RPMI7951 (cell line): ENCODE measurements at places on chromosomes 6 and 20. TPM values are rescaled to one million over a fixed set of nuclear protein-coding genes. Genes with fewer than 3 reads are reported as not detected.

GRCh38 chr6:52475307-52475706 is 55.2 kb downstream of the EFHC1 start:
- no peak for DNase-seq

GRCh38 chr20:51906679-51907078 is 104.4 kb upstream of the SALL4 start:
- no peak for DNase-seq

- DNase-seq: peak; percentile 55
Observed at GRCh38 chr20:49747707-49748524, 34.2 kb upstream of the B4GALT5 start.

TSBP1 gene
- not detected in 2 replicates for total RNA-seq

DNA sequence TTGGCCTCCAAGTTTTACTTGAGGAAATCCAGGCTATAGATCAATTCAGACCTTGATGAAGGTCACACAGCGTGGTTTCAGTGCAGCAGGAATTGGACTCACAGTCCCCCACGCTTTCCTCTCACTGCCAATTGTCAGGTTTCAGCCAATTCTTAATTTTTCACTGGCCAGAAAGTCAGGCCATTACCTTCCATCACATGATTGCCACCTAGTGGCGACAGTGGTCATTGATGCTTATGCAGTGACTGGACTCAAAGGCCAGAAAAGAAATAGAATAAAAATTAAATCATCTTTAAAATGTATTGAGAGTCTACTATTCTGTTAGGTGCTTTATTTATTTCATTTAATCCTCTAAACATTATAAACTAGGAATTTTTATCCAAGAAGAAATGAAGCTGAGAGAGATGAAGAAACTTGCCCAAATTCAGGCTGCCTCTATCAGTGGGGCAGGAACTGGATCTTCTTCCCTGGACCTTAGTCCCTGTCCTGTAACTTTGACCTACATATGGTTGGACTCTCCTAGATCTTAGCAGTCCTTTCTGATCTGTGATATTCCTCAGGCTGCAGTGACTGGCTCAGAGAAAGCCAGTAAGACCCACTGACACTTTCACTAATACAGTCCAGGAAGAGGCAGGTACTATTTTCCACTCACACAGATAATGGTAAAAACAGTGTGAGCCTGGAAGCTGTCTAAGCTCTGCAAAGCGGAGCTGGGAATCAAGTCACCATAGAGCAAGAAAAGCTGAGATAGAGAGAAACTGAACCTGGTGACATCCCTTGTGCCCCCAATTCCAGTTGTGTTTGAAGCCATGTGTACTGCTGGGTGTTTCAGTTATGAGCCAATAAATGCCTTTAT is 133.3 kb downstream of the ELOVL4 start:
- DNase-seq: peak; percentile 58

GRCh38 chr20:62795023-62795761 is 1.1 kb upstream of the MRGBP start:
- peak; percentile 77 for DNase-seq

GPR6 gene
- not detected in 2 replicates for total RNA-seq

C6orf52 gene
- total RNA-seq: 1.7 TPM in 1 of 2 replicates, not detected in the other
